ENCODE measurements at places on chromosomes 1 and 21. TPM values are rescaled to one million over a fixed set of nuclear protein-coding genes. Genes with fewer than 3 reads are reported as not detected.

Gene SLC35F3
- total RNA-seq: 0.25 TPM

DNA sequence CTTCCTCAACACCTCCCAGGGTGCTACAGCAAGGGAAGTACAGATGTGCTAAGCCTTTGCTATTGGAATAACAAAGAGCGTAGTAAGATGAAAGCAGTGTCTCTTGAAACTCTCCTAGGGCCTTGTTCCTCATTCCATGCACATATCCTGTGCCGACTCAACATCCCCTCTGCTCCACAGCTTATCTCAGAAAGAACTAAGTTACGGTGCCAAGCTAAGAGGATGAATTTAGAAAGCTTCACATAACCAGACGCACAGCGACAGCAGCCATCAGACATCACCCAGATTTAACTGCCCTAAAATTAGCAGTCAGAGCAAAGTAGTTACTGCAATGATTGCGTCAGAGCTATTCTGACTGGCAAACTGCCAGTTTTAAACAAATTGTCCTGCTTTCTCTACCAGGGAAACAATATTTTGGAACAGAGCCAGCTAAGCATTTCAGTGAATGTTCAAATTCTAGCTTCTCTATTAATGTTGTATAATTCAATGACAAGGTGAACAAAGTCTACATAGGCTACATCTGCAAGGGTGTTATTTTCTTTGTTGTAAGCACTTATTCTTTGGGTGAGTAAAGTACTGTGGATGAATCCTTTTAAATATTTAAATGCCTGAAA is 9.5 kb downstream of the SIPA1L2 start:
- peak overlapping the region; percentile 98 for H3K27ac ChIP-seq
- no peak for DNase-seq
- no peaks in the 10 kb centered on the region for H3K27me3 ChIP-seq
- H3K4me1 ChIP-seq: peaks cover 89% of the 10 kb centered on the region

Gene IRF6
- 43.1 TPM for total RNA-seq

Gene RGS7
- 2.4 TPM for total RNA-seq

DNA sequence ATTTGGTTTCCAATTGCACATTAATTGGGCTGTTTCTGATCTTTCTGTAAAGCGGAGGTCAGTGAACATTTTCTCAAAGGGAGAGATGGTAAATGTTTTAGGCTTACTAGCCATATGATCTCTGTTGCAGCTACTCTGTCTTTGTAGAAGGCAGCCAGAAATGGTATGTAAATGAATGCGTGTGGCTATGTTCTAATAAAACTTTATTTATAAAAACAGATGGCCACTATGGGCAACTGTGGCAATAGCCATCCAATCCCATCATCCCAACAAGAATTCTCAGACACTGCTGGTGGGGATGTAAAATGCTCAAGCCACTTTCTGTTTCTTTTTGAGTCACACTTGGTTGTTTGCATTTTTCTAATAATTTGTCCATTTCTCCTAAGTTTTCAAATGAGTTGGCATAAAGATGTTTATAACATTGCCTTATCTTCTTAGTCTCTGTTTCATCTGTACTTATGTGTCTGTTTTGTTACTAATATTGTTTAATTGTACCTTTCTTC is 448.8 kb upstream of the VAMP3 start:
- H3K36me3 ChIP-seq: no peaks in the 10 kb centered on the region
- H3K4me3 ChIP-seq: no peak overlapping the region
- H3K27ac ChIP-seq: no peak overlapping the region
- no peaks in the 10 kb centered on the region for H3K27me3 ChIP-seq
- DNase-seq: no peak

DNA sequence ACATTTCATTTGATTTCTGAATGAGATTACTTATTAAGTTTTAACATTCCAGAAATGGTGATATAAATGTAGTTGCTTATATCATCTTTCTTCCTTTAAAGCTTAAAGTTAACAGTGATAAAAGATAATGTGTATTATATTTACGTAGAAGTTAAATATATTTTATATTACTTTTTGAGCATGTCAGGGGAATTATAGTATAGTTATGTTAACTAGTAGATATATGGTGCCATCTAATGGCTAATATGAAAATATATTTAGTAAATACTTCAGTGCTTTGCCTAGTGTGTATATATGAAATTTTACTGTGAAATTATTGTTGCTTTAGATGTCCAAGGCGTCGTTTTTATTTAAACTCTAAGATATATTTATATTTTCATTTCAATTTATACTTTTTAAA is 51.5 kb downstream of the SYT14 start:
- peaks cover 11% of the 10 kb centered on the region for H3K27me3 ChIP-seq
- no peaks in the 10 kb centered on the region for H3K4me1 ChIP-seq
- H3K36me3 ChIP-seq: no peaks in the 10 kb centered on the region
- no peak overlapping the region for H3K4me3 ChIP-seq

GRCh38 chr1:220221670-220222069 is 50.6 kb downstream of the RAB3GAP2 start:
- H3K4me1 ChIP-seq: no peaks in the 10 kb centered on the region
- H3K27ac ChIP-seq: no peak overlapping the region
- H3K36me3 ChIP-seq: peaks cover 2% of the 10 kb centered on the region
- H3K4me3 ChIP-seq: no peak overlapping the region
- H3K27me3 ChIP-seq: no peaks in the 10 kb centered on the region

GRCh38 chr1:5949761-5950100 is 42.5 kb downstream of the NPHP4 start:
- no peak for DNase-seq
- H3K27me3 ChIP-seq: no peaks in the 10 kb centered on the region
- no peak overlapping the region for H3K27ac ChIP-seq
- no peak overlapping the region for H3K4me3 ChIP-seq

DNA sequence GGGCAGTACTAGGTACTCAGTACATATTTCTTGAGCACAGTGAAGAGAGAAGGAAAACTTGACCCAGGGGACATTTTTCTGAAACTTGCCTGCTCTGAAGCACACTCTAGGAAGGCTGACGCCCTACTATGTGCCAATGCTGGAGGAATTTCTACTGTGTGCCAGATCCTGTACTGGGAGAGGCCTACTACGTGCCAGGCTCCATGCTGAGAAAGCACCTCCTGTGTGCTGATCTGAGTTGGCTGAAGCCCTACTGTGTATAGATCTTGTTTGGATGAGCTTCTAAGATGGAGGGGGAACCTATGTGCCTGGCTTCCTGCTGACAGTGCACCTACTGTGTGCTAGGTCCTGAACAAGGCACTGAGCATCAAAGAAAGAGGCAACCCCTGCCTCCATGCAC is 86.2 kb downstream of the GRIK3 start:
- H3K4me1 ChIP-seq: no peaks in the 10 kb centered on the region
- peaks cover 51% of the 10 kb centered on the region for H3K27me3 ChIP-seq
- no peak overlapping the region for H3K27ac ChIP-seq

GRCh38 chr1:39872698-39873097 is 10.6 kb downstream of the TRIT1 start:
- peak overlapping the region; percentile 61 for H3K27ac ChIP-seq
- no peaks in the 10 kb centered on the region for H3K27me3 ChIP-seq
- DNase-seq: no peak

Gene LYPLA2
- 76.3 TPM for total RNA-seq

DNA sequence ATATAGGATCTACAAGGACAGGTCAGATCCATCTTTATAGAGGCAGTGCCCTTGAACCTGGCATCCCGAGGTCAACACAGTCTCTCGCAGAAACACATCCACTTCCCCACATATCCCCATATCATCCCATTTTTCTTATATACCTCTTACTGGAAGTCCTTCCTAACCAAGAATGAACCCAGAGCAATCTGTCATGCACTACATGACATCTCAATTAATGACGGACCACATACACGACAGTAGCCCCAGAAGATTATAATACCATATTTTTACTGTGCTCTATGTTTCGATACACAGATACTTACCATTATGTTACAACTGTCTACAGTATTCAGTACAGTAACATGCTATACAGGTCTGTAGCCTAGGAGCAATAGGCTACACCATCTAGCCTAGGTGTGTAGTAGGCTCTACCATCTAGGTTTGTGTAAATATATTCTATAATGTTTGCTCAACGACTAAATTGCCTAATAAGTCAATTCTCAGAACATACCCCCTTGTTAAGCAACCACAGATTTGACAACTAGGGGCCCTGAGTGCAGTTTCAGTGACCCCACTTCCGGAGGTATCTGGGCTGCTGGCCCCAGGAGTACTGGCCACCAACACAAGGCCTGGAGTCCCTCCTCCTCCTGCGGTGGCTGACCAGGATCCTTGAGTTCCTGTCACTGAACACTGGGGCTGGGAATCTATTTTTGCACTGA is 28.1 kb downstream of the PTPN14 start:
- no peak overlapping the region for H3K4me3 ChIP-seq
- peaks cover 37% of the 10 kb centered on the region for H3K4me1 ChIP-seq
- H3K27me3 ChIP-seq: no peaks in the 10 kb centered on the region
- peaks cover 4% of the 10 kb centered on the region for H3K36me3 ChIP-seq
- DNase-seq: no peak

Gene TRIM17
- 28.8 TPM for total RNA-seq

DNA sequence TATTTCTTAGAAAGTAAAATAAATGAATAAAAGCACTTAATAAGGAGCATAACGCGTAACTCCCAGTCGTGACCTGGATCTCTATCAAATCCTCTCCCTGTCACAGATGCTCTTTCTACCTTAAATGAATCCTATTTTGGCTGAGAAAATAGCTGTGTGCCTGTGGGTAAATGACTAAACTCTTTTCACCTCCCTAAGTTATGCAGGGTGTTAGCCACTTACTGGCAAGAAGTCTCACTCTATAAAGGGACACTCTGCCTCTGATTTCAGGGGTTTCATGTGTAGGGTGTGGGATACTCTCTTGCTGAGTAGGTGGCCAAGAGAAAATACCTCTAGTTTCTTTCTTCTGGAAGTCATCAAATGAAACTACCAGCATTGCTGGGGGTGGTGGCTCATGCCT is 24.3 kb upstream of the PPP1R15B start:
- no peak overlapping the region for H3K27ac ChIP-seq
- H3K4me1 ChIP-seq: peaks cover 2% of the 10 kb centered on the region
- H3K36me3 ChIP-seq: peaks cover 40% of the 10 kb centered on the region
- H3K27me3 ChIP-seq: no peaks in the 10 kb centered on the region
- H3K4me3 ChIP-seq: no peak overlapping the region
- DNase-seq: no peak

Gene HIVEP3
- total RNA-seq: 8.9 TPM

DNA sequence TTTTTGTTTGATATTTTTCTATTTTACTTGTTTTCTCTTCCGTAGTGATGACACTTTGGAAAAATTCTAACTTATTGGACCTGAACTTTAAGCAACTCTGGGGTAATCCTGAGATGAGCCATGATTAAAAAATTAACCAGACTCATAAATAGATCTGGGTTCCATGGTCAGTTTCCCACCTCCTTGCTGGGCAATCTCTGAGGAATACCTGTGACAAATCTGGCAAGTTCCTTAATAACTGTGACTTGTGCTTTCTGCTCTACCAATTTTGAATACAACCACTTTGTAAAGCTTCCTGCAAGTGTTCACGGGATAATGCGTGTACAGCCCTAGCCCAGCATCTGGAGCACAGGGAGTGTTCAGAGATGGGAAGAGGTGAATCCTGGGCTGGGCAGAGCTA is 3.3 kb downstream of the OVGP1 start:
- no peak overlapping the region for H3K4me3 ChIP-seq
- H3K4me1 ChIP-seq: no peaks in the 10 kb centered on the region
- DNase-seq: no peak
- no peaks in the 10 kb centered on the region for H3K27me3 ChIP-seq
- no peaks in the 10 kb centered on the region for H3K36me3 ChIP-seq

Gene PRELP
- 3.2 TPM for total RNA-seq

Gene ARV1
- total RNA-seq: 10.6 TPM

- H3K27ac ChIP-seq: no peak overlapping the region
- no peak for DNase-seq
- H3K4me3 ChIP-seq: no peak overlapping the region
- H3K4me1 ChIP-seq: peaks cover 1% of the 10 kb centered on the region
- no peaks in the 10 kb centered on the region for H3K36me3 ChIP-seq
These were observed 42.6 kb upstream of the LBR start for GRCh38 chr1:225470211-225471108.

Gene TNFRSF14
- total RNA-seq: 1.2 TPM

All from mesothelial cell of epicardium (in vitro differentiated cells).